Left lobe of liver (tissue), 2 donors: ENCODE measurements at places on chromosomes 11 and 22. TPM values are rescaled to one million over a fixed set of nuclear protein-coding genes. Genes with fewer than 3 reads are reported as not detected.

DNA sequence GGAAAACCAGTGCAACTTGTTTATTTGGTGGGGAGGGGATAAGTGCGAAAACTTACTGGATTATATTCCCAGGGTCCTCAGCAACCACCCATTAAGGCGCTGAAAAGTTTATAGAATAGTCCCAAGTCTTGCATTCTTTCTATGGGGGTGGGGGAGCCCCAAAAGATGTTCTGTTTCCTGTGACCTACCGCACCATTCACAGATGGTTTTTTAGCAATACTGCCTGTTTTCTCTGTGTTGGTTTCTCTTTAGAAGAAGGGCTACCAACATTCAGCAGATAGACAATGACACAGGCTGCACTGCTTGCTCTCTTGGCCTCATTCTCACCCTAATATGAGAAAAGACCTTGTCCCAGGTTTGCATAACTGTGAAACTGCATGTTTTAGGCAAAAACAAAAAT lies 86.5 kb downstream of the FAM76B start:
- no peak for DNase-seq

DNA sequence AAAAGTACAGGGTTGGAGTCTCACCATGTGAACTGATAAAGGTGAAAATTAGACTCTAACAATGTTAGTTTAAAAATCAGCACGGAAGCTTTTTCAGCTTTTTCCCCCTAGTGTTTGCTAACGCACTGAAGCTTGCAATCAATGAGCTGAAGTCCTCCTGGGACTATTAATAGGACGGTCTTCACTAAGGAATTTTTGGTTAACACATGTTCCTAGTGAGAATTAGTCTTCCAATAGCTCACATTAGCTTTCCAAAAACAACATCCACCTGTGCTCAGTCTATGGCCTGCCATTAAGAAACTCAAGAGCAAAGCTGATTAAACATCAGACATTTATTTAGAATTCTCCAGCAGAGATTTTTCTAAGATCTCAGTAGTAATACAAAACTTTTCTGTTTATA lies 26.7 kb upstream of the DDI1 start:
- no peak for DNase-seq

- DNase-seq, result no peak
These were observed 197.8 kb downstream of the MN1 start for GRCh38 chr22:27603800-27604144.

DNA sequence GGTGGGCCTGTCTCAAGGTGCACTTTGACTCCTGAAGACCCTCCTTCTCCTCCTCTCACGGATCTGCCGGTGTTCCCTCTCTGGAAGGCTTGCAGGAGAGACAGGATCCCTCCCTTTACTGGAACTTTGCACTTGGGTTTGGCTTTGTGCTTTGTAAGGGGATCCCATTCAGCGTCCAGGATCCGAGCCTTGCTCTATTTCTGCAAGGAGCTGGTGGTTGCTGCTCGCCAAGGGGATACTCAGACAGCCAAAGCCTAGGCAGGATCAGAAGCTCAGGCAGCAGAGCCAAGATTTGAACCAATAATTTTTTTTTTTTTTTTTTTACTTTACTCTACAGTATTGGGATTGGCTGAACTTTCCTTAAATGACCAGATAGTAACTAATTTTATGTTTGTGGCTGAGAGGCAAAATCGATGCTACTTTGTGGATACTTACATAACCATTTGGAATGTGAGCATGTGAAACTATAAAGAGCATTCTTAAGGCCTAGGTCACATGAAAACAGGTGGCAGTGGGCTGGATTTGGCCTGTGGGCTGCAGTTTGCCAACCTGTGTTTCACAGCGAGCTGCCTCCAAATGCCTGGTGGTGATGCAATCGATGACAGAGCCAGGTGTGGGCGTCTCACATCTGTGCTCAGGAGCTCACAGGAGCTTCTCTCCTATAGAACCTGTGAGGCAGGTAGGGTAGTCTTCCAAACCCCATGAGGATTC lies 25.2 kb downstream of the BCR start:
- peak; percentile 87 for DNase-seq

- DNase-seq, result peak; percentile 53
These were observed 18.1 kb upstream of the MYH9 start for GRCh38 chr22:36405671-36406538.

GRCh38 chr11:113615773-113616172 lies 90.3 kb downstream of the TMPRSS5 start:
- no peak for DNase-seq

- no peak for DNase-seq
These were observed 153.9 kb upstream of the LRRC4C start for GRCh38 chr11:41613326-41613725.

DNA sequence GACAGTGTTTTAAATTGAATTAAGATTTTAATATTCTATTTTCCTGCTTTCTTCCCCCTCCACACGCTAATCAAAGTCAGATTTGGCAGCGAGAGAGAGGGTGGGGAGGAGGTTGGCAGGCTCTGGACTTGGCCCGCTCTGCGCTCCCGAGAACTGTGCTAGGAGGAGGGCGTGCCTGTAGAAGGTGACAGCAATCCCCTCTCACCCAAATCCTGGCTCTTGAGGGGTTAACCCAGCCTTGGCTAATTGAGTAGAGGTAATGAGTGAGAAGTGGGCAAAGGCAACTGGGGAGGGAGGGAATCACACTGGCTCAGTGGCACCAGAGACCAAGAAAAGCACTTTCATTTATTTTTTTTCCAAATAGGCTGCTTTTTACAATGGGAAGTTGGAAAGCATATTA lies 42.2 kb downstream of the BUD13 start:
- no peak for DNase-seq

- no peak for DNase-seq
These were observed 267.6 kb upstream of the B3GAT1 start for GRCh38 chr11:134679592-134679991.

GRCh38 chr11:88618327-88619070 lies 281.0 kb upstream of the CTSC start:
- DNase-seq, result no peak

- DNase-seq, result peak; percentile 95
These were observed 18.6 kb upstream of the SCN2B start for GRCh38 chr11:118194835-118195627.

DNA sequence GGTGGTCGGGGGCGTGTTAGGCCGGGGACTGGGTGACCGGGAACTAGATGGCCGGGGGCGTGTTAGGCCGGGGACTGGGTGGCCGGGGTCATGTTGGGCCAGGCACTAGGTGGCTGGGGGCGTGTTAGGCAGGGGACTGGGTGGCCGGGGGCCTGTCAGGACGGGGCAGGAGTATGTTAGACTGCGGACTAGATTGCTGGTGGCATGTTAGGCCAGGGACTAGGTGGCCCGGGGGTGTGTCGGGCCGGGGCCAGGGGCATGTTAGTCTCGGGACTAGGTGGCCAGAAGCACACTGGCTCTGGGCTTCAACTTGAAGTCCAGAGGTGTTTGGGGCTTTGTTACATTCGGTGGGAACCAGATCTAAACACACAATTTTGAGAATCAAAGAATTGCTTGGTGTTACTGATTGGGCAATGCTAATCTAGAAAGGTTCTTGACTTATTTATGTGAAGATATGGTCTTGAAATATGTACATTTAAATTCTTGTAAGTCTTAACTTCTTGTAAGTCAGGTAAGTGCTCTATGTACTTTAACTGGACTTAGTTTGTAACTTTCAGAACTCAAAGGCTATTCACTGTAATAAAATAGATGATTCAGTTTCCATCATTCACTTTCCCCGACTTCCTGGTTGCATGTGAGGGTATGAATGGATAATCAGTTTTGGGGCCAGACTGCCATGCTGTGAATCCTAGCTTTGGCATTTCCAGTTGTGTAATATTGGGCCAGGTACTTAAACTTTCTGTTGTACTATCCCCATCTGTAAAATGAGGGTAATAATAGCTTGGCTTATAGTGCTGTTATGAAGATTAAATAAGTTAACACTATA lies 1.1 kb downstream of the EXT2 start:
- no peak for DNase-seq

DNA sequence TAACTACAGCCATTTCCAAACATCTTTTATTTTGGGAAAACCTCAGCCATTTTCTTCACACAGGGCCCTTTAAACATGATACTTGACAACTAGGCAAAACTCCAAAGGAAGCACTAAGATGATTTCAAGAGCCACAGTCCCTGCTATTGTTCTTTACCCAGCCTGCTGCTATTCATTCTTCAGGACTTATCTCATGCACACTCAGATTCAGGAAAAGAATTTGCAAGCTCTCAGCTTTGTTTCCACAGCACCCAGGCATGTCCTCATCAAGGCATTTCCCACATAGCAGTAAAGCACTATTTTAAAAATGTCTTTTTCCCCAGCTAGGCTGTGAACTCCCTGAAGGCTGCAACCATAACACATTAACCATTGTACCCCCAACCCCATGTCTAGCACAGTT lies 609.3 kb upstream of the CCDC90B start:
- no peak for DNase-seq

- DNase-seq, result no peak
These were observed 123.9 kb upstream of the OPCML start for GRCh38 chr11:133656082-133656635.

DNA sequence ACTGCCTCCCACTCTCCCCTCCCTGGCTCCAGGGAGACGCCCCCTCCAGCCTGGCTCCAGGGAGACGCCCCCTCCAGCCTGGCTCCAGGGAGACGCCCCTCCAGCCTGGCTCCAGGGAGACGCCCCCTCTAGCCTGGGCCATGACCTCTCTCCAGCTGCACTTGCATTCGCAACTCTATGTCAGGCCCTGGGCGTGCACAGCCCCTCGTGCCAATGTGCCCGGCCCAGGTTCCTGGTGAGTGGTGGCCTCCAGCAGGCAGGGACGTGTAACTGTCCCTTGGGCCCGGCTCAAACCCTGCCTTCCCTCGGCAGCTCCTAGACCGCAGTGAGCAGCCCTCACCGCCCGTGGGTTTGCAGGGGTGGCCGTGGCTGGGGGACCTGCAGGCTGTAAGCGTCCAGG lies 6.9 kb downstream of the MUC6 start:
- no peak for DNase-seq

DNA sequence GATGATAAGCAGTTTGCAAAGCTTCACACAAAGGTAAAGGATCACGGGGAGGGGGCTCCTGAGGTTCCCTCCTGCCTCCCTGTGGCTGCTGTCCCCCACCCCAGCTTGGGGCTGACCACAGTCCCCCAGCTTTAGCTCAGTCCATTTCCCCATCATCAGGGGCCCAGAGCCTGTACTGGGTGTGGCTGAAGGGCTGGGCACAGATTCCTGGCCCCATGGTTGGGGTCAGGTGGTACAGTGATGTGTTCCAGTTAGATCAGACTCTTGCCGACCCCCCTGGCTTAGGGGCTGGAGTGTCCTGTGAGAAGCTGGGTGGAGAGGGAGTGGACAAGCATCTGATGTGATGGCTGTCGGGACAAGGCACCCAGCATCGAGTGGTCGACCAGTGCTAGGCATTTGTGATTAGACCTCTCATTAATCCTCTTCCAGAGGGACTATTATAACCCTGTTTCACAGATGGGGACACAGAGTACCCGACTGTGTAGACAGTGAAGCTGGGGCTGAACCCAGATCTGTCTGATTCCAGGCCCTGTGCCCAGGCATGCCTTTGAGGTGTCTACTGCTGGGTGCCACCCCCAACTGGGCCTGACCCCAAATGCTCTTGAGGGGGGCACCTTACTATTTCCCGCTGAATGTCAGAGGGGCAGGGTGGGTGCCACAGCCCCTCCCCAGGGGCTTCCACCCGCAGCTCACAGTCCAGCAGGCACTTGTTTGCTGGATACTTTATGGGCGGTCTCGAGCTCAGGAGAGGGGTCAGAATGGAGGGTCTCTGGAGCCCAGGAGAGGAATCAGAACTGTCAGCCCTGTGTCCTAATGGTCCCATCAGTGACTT lies 4.3 kb downstream of the SHANK3 start:
- no peak for DNase-seq

- DNase-seq, result no peak
These were observed 2.2 kb upstream of the SIGIRR start for GRCh38 chr11:416757-417621.

DNA sequence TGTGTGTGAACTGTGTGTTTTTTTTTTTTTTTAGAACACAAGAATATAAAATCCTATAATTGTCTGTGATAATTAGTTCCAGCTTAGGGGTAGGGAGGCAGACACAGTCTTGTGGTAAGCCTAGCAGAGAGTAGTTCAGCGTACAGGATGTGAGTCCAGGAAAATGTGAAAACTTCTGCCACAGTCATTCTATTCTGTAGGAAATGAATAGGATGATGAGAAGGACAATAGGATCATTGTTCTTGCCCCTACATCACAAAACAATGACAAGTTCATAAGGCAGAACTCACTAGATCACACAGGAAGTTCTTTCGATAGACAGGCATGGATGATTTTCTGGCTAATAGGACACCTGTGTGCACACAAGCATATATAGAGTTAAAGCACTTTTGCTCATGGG lies 132.2 kb downstream of the NAV2 start:
- DNase-seq, result no peak

DNA sequence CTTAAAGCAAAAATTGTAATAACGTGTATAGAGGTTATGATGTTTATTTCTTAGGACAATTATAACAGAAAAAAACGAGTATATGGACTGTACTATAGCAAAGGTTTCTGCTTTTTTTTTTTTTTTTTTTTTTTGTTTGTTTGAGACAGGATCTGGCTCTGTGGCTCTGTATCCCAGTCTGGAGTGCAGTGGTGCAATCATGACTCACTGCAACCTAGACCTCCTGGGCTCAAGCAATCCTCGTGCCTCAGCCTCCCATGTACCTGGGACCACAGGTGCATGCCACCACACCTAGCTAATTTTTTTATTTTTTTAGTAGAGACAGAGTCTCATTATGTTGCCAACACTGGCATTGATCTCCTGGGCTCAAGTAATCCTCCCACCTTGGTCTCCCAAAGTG lies 39.2 kb downstream of the ZFTA start:
- DNase-seq, result no peak

- DNase-seq, result no peak
These were observed 69.6 kb downstream of the ZBTB16 start for GRCh38 chr11:114129142-114129541.

DNA sequence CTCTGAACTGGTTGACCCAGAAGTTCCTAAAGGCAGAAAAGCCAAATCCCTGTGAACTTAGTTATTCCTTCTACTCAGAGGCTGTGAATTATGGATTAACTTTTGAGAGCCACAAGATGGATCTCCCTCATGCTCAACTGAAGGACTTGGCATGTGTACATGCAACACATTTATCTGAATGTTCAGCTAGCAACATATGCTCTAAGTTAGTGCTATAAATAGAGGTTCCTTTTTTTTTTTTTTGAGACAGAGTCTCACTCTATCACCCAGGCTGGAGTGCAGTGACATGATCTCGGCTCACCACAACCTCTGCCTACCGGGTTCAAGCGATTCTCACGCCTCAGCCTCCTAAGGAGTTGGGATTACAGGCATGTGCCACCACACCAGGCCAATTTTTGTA lies 40.1 kb downstream of the EIF4ENIF1 start:
- no peak for DNase-seq

- peak; percentile 85 for DNase-seq
These were observed 33.1 kb upstream of the SLC35C1 start for GRCh38 chr11:45771566-45772448.

Gene TYR
- not detected for total RNA-seq

Gene FGF19
- 0.15 TPM for total RNA-seq

Gene YAP1
- 18.2 TPM for total RNA-seq

Gene CASP5
- not detected for total RNA-seq

Gene OR51E2
- not detected for total RNA-seq
